CD4-positive, alpha-beta T cell treated with Interleukin-15 for 4 hours (primary cell): ENCODE measurements at places on chromosomes 1 and 21.

GRCh38 chr1:224368409-224368808 is 11.7 kb downstream of the CNIH4 start:
- no peak for DNase-seq

DNA sequence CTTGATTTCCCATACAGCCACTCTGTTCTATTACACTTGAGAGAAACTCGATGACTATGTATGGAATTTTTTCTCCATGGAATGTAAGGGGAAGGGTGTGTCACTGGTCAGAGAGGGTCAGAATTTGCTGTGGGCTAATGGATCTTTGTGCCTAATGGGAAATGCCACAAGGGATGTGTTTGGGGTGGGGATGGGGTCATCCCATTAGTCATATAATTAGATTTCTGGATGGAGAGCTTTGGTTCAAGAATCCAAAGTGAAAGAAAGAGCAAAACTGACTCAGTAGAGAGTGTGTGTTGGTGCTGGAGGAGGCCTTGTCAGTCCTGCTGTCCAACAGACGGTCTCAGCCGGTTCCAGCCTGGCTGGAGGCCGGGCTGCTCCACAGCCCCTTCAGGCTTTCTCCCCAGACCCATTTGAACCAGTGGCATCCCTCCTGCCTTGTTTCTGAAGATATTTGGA is 86.4 kb downstream of the LAMC2 start:
- DNase-seq, result no peak

DNA sequence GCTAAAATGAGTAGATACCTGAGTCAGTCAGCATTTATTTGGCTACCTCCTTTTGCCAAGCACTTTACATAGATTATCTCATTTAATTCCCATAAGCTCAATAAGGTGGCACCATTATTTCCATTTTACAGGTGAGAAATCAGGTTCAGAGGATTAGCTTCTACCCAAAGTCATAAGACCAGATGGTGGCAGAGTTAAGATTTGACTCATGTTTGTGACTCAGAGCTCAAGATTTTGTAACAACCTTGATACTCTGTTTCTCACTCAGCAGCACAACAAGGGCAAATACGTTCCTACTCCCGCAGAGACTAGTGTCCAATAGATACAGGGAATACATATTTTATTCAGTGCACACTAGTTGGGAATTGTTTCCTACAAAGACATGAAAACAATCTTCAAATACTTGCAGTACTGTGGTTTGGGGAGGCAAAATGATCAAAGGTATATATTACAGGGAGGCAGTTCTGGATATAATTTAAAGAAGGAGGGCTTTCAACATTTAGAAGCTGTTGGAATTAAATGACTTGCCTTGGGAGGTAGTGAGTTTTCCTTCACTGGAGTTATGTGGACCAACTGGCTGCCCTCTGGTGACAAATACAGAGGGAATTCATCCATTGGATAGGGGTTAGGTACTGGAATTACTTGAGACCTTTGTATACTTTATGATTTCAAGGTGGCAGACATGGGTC is 3.6 kb downstream of the LEPR start:
- peak; percentile 10 for DNase-seq

GRCh38 chr1:160363951-160364735 is 2.7 kb upstream of the NHLH1 start:
- DNase-seq, result no peak

- DNase-seq, result no peak
These were observed 81.2 kb upstream of the HOOK1 start for GRCh38 chr1:59733443-59734141.

GRCh38 chr1:198042168-198042567 is 114.6 kb upstream of the NEK7 start:
- no peak for DNase-seq

GRCh38 chr21:15379776-15380175 is 315.0 kb upstream of the NRIP1 start:
- DNase-seq, result no peak

DNA sequence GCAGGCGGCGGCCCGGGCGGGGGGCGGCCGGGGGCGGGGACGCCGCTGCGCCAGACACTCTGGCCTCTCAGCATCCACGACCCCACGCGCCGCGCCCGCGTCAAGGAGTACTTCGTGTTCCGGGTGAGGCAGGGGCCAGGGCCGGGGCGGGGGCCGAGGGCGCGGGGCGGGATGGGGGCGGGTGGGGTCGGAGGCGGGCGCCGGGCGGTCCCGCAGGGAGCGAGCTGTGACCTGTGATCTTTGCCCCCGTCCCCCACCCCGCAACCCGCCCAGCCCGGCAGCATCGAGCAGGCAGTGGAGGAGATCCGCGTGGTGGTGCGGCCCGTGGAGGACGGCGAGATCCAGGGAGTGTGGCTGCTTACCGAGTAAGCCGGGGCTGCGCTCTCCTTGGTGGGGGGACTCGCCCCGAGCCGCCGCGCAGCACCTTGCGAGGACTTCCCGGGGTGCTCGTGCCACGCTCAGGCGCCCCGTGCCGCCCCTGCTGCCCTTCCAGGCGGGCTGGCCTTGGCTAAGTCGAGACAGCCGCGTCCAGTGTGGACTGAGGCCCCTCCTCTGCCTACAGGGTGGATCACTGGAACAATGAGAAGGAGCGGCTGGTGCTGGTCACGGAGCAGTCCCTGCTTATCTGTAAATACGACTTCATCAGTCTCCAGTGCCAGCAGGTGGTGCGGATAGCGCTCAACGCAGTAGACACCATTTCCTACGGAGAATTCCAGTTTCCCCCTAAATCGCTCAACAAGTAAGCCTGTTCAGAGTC is 514 bp downstream of the TPRG1L start:
- DNase-seq, result no peak

DNA sequence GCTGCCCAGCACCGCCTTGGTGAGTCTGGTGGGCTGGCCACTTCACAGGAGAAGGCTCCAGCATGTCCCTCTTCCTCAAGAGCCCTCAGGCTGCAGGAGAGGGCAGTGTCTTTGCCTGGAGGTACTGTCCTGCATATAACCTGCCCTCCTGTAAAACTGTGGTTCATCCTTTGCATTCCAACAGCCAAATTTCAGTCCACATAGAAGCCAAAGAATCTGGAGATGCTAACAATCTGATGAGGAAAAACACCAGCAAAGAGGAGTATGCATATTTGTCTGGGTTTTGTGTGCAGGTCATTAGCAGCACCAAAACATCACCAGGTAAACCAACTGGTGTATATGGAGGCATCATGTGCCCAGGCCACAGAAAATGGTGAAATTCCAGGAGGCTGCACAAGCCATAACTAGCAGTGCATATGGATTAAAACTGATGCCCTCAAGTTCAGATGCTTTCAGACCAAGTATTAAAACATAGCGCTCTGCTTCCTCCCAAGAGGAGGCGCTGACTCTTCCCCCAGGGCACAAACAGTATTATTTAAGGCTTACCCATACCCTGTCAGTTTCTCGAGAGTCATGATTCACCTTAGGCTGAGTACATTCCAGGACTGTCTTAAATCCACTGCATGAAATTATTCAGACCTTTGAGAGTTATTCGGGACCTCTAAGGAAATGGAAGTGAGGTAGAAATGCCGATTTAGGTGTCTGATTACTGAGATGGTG is 150.5 kb upstream of the COA6 start:
- no peak for DNase-seq

DNA sequence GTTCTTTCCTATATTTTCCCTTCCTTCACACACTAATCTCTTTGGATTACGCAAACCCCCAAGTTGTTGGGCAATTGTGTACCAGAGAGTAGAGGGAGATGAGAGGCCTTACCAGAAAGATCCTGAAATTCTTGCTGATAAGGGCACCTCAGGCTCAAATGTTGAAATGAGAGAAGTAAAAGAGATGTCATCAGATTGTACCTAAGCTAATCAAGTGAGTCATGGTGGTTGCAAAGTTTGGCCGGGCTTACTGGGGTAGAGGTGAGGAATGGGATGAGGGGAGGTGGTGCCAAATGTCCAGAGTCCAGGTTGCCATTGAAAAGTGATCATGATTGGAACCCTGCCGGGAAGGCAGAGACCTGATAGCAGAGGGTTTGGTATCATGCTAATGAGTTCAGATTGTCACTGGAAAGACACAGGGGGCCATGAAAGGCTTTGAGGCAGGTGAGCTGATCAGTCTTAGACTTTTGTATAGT is 43.1 kb downstream of the OPTC start:
- DNase-seq, result no peak

- no peak for DNase-seq
These were observed 3.3 kb upstream of the CCDC28B start for GRCh38 chr1:32197074-32197473.

DNA sequence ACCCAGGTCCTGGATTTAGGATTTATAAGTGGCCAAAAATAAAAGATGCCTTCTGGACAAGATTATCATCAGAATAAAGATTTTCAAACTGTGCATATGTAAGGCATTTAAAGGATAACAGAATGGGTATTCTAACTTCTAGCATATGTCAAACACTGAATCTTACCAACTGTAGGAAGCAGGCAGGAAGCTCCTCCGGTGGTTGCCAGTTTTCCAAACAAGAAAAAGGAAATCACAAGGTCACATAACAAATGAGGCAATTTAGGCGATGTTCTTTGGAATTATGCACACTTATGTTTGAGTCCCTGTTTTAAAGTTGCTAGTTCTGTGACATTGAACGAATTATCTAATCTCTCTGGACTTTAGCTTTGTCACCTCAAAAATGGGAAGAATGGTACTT is 48.9 kb downstream of the ATP6V1G3 start:
- DNase-seq, result no peak

DNA sequence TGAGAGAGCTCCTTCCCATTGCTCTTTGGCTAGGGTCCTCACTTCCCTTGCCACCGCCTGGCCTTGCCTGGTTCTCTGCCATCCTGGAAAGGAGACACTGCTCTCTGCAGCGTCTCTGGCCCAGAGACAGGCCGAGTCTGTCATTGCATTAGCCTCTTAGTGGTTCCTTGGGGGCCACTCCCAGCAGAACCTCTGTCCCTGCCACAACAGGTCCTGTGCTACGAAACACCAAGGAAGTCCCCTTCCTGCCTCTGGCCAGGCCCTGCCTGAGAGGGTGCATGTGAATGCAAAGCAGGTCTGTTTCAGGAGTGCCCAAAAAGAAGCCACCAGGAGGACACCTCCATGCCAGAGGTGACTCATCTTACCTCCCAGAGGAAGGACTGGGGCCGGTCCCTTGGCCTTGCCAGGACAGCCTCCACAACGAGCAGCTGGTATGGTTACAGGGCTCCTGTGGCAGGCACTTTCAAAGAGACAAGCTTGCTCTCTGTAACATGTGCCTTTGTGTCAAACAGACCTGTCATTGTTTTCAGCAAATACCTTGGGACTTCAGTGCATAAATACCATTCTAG is 59.6 kb downstream of the VPS26C start:
- DNase-seq, result no peak
